ENCODE measurements at places on chromosomes 1 and 21.

DNA sequence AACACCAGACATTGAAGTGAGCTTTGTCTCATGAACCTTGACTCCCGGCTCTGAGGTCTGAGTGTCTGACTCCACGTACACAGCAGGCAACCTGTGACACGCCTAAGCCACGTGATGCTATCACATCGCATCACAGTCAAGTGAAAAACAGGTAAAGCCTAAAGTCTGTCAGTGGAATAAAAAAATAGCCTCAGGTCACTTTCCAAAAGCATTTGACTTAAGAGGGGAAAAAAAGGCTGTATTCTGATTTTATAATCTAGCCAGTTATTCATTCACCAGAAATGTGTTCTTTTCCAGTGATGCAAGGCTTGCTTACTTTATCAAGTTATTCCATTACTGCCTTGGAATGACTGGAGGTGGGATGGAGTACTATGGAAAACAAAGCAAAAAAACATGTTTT lies 163.2 kb upstream of the HMCN1 start:
- no peak for DNase-seq

- DNase-seq, result no peak
Measured at GRCh38 chr1:153342178-153342577, 6.5 kb downstream of the PGLYRP4 start.

GRCh38 chr1:201266774-201267173 lies 16.5 kb upstream of the PKP1 start:
- no peak for DNase-seq

DNA sequence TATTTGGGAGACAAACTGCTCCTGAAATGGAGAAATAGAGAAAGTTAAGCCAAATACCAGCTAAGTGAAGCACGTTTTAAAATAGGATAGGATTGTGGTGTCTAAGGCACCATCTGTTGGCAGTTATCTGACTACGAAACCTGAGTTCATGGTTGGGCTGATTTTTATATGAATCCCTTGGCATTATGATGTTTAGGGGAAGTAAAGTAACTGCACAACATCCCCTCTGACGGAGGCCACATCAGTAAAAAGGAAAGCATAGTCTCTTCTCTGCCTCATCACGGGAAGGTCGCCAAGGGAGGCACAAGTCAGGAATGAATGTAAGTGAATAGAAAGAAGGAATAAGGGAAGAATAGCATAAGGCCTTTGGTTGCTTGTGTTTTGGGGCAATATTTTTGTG lies 128.0 kb downstream of the PRRX1 start:
- no peak for DNase-seq

- DNase-seq, result no peak
Measured at GRCh38 chr21:40129809-40130208, 262.6 kb downstream of the PCP4 start.

DNA sequence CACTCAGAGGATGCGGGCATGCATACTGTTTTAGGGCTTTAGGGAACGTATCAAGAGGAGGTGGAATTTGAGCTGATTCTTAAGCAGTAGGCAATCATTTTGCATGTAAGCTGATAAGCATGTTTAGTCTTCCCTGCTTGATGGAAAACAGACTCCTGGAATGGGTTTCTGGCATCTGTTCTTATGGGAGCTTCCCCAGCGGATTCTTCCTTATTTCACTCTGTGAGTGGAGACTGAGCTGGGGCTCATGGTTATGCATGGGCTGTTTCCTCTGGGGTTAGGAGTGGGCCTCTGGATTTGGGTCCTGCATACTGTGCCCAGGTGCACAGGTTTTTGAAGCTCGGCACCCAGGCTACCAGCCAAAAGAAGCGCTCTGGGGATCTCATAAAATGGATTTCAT lies 93.4 kb downstream of the DIRAS3 start:
- DNase-seq, result no peak

GRCh38 chr1:229226796-229227195 lies 44.1 kb upstream of the RAB4A start:
- no peak for DNase-seq

DNA sequence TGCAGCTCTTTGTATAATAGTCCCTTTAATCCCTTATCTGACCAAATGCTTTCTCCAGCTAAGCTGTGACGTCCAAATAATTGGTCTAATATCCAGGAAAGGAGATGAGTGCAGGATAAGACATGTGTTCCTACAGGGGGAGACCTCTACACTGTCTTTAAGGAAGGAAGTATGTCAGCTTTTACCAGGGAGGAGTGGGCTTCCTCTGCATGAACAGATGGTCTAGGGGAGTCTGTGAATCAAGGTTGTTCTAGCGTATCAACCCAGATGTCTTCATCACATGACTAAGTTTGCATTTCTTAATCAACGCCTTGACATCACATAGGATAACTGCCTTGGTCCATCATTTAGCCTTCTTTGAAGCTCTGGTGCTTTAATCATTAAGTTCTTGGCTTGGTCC lies 528.2 kb downstream of the MRPL39 start:
- DNase-seq, result no peak

DNA sequence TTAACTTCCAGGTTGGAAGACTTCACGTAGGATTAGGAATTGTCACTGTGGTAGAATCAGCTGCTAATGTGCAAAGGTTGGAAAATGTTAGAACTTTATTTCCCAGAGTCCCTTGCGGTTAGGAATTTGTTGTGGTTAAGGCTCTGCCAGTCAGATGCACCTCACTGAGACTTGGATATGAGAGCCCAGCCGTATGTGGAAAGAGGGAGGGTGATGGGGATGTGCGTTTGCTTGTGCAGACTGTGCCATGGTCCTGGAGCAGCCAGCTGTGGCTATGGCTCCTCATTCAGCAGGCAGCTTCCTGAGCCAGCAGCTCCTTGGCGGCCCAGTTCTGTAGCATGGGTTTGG lies 12.5 kb downstream of the S100A10 start:
- no peak for DNase-seq

- no peak for DNase-seq
Measured at GRCh38 chr1:184297244-184297750, 89.5 kb upstream of the C1orf21 start.

GRCh38 chr1:156410740-156411139 lies 41.7 kb downstream of the RHBG start:
- no peak for DNase-seq

GRCh38 chr1:39609618-39610331 lies 29.7 kb downstream of the HEYL start:
- peak; percentile 79 for DNase-seq

DNA sequence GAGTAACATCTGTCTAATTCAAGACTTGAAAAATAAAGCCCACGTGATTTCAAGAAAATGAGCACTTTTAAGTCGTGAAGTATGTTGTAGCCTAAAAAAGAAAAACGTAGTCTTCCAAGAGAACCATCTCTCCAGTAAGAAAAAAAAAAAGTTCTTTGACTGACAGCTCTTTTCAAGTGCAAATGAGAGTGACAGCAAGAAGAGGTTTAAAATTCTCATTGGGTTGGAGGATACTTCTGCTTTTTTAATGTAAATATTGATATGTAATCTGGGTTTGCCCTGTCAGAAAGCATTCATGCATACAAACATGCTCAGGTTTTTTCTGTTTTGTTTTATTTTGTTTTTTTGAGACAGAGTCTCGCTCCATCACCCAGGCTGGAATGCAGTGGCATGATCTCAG lies 32.3 kb upstream of the PRDM2 start:
- peak; percentile 86 for DNase-seq

- peak; percentile 75 for DNase-seq
Measured at GRCh38 chr1:241611063-241611462, 29.1 kb downstream of the CHML start.

GRCh38 chr21:40845441-40845995 lies 1.4 kb downstream of the DSCAM start:
- no peak for DNase-seq

GRCh38 chr21:39852726-39853500 lies 14.3 kb upstream of the PCP4 start:
- no peak for DNase-seq

- DNase-seq, result no peak
Measured at GRCh38 chr1:8711151-8711550, 106.3 kb downstream of the RERE start.

- no peak for DNase-seq
Measured at GRCh38 chr1:244273262-244273844, 178.4 kb downstream of the ADSS2 start.

GRCh38 chr21:17848228-17848627 lies 29.1 kb upstream of the C21orf91 start:
- DNase-seq, result no peak

DNA sequence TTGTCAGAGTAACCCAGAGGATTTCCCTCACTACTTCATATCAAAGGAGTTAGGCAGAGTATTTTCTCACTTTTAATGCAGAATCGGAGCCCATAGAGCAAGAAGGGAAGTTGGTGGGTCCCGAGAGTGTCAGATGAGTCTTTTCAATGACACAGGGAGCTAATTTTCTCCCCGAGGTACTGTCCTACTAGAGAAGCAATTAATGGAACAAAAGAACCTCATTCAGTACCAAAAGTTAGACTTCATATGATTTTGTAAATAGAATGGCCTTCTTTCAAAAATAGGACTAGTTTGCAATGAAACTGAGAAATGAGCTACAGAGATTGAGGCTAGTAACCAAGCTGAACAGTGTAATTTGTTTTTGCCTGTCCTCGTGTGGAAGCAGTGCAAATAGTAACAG lies 3.9 kb downstream of the NCAM2 start:
- DNase-seq, result no peak

DNA sequence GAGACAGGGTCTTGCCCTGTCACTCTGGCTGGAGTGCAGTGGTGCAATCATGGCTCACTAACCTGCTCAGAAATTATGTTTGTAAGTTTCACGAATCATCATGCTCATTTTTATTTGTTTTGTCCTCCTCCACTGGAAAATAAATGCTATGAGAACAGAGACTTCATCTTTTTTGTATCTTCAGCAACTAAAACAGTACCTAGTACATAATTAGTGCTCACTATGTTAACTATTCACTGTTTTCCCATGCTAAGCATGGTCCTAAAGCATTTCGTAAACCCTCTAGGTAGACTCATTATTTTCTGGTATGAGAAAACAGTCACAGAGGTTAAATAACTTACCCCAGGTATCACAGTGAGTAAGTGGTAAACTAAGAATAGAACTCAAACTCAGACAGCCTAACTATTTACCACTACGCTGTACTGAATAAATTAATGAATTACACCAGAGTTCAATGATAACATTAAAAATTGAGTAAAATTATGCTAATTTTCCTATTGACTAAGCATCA lies 118.4 kb downstream of the RERE start:
- DNase-seq, result no peak

- no peak for DNase-seq
Measured at GRCh38 chr1:34055818-34056217, 109.2 kb downstream of the CSMD2 start.

Data from B cell (primary cell).